ENCODE measurements at places on chromosomes 13 and 19.

DNA sequence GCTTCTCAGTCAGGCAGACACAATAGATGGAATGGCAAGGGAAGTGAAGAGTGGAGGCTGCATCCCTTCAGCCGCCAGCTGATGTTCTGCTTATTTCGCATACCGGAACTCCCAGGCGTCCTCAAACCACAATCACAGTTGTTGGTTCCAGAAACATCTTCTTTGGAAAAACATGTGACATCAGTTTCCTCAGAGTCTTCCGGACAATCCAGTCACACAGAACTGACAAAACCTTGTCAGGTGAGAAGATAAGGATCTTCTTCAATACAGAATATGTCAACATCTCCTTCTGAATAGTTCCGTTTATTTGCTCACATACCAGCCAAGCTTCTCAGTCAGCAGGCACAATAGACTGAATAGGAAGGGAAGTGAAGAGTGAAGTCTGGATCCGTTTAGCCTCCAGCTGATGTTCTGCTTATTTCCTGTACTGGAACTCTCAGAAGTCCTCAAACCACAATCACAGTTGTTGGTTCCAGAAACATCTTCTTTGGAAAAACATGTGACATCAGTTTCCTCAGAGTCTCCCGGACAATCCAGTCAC is 45.1 kb upstream of the CEACAM21 start:
- DNase-seq = no peak

GRCh38 chr13:97267418-97268059 is 45.4 kb downstream of the MBNL2 start:
- DNase-seq = no peak

DNA sequence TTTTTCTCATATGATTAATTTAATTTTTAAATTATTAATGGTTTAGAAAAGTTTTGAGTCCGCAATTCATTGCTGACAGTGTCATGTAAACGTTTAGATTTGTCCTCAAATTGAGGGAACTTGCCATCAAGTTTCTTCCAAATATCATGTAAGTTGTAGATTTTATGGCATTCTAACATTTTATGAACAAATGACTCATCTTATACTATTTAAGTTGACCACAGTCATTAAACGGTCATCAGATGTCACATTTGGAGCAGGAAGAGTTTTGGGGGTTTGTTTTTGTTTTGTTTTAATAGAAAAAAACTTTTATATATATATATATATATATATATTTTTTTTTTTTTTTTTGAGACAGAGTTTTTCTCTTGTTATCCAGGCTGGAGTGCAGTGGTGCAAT is 4.3 kb downstream of the ZNF114 start:
- DNase-seq = no peak

GRCh38 chr13:51122868-51123566 is 11.9 kb upstream of the C13orf42 start:
- no peak for DNase-seq

- no peak for DNase-seq
These were observed 44.0 kb upstream of the FLT1 start for GRCh38 chr13:28538932-28539331.

- DNase-seq = no peak
These were observed 150.2 kb upstream of the VSTM2B start for GRCh38 chr19:29375429-29376119.
